Stimulated activated naive B cell treated with anti-CD40 and anti-IgM and Interleukin-4, amounts not matched to agents 10 μg/mL and 1 μg/mL and 100 μg/mL, for 72 hours (primary cell): ENCODE measurements at places on chromosomes 3 and 15.

DNA sequence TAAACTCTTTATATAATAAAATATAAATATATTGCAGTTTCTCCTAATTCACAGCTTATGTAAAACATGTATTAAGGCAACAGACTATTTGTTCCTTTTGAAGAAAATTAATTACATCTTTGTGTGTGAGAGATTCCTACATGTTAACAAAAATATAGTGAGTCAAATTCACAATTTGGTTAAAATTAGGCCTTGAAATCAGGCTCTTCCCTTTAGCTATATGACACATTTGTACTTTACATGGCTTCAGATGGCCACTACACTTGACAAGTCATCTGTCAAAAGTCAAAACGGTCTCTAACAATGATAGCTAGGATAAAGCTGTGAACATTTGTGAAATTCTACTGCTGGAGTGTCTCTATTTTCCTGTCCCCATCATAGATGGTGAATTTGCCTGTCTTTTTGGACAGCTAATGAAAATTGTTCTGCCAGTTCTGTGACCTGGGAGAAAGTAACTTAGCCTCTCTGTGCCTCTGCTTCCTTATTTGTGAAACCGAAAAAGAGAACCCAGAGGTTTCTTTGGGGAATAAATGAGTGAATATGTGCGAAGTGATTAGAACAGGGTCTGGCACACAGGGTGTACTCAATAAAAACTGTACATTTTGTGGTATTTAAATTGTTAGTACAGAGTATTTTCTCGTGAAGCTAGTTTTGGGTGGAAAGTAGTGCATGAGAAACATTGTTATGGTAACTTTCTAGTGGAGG, 23.6 kb downstream of the TM4SF4 start:
- DNase-seq = no peak

DNA sequence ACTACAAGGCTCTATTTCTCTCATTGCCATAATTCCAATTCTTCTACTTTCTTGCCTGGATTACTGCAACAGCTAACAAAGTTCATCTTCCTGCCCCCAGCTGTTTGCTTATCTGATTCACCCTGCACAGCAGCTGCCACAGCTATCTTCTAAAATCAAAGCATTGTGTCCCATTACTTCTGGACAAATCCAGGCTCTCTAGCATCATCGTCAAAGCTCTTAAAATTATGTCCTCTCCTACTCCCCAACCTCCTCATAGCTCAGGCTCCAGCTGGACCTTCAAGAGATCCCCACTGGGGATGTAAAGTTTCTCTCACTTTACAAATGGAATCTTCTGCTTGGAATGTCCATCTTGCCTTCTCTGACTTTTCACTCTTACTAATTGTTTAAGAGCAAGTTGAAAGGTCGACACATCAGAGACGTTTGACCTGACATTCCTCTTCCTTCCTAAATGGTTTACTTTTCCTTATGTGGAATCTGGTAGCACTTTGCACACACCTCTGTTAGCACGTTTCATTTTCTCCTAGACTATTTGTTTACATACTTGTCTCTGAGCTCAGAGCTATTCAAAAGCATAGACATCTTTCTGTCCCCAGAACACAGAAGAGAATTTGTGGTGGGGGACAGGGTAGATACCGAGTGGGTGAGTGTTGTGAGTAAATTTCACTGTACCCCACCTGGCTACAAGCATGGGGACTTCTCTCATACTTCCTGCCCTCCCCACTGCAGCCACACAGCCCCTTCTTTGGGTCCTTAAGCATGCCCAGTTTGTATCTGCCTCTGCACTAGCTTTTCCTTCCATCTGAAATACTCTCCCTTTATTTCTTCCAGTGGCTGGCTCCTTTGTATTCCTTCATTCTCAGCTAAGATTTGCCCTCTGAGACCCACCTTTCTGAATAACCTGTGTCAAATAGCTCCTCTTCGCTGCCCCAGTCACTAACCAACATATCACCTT, 77.9 kb downstream of the SERPINI1 start:
- no peak for DNase-seq

- DNase-seq = no peak
Measured at GRCh38 chr15:63458794-63459395, 45.5 kb upstream of the USP3 start.

DNA sequence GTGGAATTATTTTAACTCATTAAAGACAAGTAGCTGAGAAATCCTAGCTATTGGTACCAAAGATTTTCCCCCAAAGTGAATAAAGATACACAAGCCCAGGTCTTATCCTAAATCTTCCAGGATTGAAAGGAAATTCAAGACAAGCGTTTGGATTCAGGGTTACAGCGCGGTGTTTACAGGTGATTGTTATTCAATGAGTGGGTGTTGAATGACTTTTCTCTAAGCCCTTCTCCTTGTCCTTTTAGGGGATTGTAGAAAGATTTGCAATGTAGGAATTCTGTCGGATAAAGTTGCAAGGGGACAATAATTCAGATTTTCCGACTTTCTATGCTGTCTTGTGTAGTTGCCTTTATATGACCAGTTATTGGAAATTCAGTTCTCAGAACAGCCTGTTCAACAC, 57.2 kb downstream of the USP13 start:
- no peak for DNase-seq

- no peak for DNase-seq
Measured at GRCh38 chr3:116140100-116140689, 305.1 kb downstream of the LSAMP start.

DNA sequence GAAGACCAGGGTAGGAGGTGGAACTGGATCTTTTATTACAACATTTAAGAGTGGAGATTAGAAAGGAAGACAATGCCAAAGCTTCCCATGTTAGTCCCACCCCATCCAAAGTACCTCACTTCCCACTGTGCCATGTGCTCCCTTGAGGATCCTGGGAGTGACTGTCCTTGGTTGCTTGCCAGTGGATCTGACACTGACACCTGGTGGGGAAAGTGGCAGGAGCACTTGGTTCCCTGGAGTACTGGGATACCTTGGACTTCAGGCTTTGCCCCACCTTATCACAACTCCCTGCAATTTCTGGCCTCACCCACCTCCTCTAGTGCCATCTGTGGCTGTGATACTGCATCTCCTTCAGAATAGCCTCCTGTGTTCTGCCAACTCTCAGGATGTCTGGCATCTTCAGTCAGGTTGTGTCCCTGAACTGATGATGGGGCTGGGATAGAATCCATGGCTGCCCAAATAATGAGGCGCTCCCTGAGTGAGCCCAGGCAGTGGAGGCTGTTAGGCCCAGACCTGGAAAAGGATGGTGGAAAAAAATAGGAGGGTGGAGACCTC, 1.3 kb downstream of the ELL3 start:
- DNase-seq = no peak

- no peak for DNase-seq
Measured at GRCh38 chr3:151660885-151661284, 72.8 kb upstream of the AADACL2 start.

DNA sequence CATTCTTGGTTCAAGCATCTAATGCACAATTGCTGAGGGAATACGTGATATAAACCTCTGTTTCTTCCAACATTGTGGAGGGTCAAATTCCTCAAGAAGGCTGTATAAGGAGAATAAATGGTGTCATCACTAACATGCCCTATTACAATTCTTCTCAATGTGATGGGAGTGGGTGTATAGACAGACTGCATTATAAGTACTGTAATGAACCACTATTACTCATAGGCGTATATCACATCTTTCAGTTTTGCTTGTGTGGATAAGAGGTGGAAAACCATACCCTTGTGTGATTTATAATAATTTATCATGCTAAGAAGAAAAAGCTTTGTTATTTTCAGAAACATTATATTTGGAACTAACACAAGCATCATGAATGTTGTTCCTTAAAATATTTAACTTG, 35.3 kb upstream of the BBX start:
- no peak for DNase-seq

- DNase-seq = no peak
Measured at GRCh38 chr3:123296836-123297626, 95.3 kb downstream of the SEC22A start.

DNA sequence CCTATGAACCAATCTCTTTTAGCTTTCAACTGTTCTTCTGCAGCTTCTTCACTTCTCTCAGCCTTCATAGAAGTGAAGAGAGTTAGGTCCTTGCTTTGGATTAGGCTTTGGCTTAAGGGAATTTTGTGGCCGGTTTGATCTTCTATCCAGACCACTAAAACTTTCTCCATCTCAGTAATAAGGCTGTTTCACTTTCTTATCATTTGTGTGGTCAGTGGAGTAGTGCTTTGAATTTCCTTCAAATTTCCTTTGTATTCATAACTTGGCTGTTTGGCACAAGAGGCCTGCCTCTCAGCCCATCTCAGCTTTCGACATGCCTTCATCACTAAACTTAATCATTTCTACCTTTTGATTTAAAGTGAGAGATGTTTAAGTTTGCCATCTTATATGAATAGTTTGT, 21.7 kb downstream of the DZIP1L start:
- no peak for DNase-seq

DNA sequence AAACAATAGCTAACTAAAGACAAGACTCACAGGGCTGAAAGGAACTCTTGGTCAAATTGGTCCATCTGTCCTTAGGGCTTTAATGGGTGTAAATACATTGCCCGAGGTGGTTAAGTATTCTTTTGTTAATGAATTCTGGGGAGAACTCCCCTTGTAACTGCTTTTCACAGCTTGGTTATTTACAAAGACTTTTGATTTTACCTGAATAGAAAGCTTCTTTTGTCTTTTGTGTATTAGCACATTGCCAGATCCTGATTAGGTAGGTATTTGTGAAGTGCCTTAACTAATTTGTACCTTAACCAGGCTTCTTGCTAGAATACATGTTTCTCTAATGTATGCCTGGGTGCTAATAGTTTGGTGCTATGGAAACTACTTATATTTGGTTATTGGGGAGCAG, 14.0 kb downstream of the CHD2 start:
- DNase-seq = no peak

GRCh38 chr3:12798559-12799179, 2.2 kb downstream of the CAND2 start:
- DNase-seq = no peak

GRCh38 chr3:185709251-185709955, 115.4 kb downstream of the IGF2BP2 start:
- no peak for DNase-seq

DNA sequence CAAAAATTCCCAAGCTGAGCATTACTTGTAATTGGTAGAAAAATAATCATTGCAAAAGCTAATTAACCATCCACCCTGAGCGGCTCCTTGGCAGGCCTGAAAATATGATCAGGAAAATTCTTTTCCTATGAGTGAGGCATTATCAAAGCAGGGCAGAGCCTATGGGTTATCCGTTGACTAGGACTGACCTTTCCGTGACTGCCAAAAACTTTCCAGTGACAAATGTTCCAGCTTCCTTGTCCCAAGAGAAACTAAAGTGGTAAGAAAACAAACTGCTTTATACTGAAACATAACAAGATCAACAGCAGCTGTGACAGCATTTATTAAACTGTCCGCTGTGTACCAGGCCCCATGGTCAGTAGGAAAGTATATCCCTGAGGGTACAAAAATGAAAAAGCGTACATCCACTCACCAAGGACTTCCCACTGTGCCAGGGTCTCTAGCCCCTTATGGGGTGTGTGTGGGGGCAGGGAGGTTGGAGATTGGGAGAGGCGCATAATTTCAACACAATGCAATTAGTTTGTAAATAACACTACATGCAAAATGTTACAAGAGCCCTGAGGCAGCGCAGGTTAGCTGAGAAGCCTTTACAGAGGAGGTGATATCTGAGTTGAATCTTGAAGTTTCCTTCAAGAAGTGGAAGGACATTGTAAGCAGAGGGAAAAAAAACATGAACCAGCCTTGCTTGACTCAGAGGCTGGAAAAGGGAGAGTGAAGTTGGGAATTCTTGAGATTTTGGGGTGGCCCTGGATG, 8.5 kb downstream of the LIPC start:
- no peak for DNase-seq

- DNase-seq = no peak
Measured at GRCh38 chr15:40029979-40030893, 8.7 kb downstream of the SRP14 start.

GRCh38 chr15:68592544-68592943, 13.8 kb downstream of the CORO2B start:
- DNase-seq = no peak

GRCh38 chr15:66105286-66106265, 148.0 kb downstream of the MEGF11 start:
- DNase-seq = no peak

DNA sequence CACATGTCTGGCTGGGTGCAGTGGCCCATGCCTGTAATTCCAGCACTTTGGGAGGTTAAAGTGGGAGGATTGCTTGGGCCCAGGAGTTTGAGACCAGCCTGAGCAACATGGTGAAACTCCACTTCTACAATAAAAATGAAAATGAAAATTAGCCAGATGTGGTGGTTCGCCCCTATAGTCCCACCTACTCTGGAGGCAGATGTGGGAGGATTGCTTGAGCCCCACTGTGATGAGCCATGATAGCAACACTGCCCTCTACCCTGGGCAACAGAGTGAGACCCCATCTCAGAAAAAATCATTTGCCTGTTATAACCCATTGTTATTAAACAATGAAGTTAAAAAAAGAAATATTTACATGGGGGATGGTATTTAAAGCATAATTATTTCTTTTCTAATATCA, 240.1 kb upstream of the ZPLD1 start:
- no peak for DNase-seq

- no peak for DNase-seq
Measured at GRCh38 chr3:131560795-131561194, 58.0 kb upstream of the MRPL3 start.

GRCh38 chr3:11001020-11001657, 8.6 kb downstream of the SLC6A1 start:
- no peak for DNase-seq

GRCh38 chr15:48834756-48835155, 23.9 kb upstream of the CEP152 start:
- DNase-seq = no peak

DNA sequence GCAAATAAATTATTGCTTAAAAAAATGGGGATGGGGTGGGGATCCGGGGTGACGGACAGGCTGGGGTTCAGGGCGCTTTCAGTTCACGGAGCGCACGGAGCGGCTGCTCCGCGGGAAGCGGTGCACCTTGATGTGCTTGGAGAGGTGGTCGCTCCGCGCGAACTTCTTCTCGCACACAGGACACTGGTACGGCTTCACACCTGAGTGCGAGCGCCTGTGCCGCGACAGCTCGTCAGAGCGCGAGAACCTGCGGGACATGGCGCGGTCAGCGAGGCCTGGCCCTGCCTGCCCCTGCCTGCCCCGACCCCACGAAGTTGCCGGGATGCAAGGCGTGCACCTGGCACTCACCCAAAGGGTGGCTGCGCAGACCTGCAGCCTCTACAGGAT, 13.6 kb downstream of the KLF15 start:
- DNase-seq = no peak

DNA sequence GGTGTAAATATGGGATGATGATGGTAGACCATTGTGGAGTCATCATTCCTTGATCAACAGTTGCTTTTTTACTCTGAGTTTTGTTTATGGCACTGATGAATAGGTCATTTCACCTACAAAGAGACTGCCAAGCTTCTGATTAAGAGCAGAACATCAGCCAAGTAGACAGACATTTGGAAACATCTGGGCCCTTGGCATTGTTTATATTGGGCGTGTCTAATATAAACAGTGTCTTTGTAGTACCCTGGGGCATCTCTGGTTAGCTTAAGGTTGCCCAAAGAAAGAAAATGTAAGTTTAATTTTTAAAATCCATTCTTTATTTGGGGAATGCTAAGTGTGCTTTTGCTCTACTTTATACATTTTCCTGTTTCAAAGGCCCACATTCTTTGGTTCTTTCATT, 377.0 kb downstream of the FEZF2 start:
- DNase-seq = no peak
